ENCODE measurements at places on chromosomes 1 and 21. TPM values are rescaled to one million over a fixed set of nuclear protein-coding genes. Genes with fewer than 3 reads are reported as not detected.
A peak's percentile ranks its signal among the peaks of the same experiment; 100 is the strongest.

GRCh38 chr1:106688446-106688845, 368.0 kb upstream of the PRMT6 start:
- DNase-seq: no peak

- DNase-seq: no peak
Measured at GRCh38 chr1:66535061-66535460, 1.1 kb downstream of the SGIP1 start.

DNA sequence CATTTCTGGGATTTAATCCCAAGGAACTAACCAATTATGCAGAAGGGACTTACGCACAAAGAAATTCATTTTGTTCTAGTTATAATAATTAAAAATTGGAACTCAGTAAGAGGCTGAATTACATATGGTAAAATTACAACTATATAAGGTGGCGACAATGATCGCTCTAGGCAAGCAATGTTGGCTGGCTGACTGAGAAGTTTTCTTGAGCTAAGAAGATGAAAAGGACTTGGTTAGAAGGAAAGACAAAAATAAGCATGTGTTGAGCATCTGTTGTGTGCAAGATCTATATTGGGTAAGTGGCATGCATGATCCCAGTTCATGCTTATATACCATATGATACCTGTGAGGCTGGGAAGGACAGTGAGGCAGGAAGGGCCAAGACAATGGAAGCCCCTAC, 80.8 kb downstream of the FCRL5 start:
- DNase-seq: no peak

GRCh38 chr1:186306533-186306932, 68.5 kb downstream of the TPR start:
- no peak for DNase-seq

- DNase-seq: no peak
Measured at GRCh38 chr1:228277491-228278431, 69.9 kb downstream of the OBSCN start.

GRCh38 chr1:200253774-200254495, 155.9 kb downstream of the ZNF281 start:
- peak; percentile 63 for DNase-seq

- no peak for DNase-seq
Measured at GRCh38 chr1:84773195-84773594, 82.9 kb upstream of the SSX2IP start.

DNA sequence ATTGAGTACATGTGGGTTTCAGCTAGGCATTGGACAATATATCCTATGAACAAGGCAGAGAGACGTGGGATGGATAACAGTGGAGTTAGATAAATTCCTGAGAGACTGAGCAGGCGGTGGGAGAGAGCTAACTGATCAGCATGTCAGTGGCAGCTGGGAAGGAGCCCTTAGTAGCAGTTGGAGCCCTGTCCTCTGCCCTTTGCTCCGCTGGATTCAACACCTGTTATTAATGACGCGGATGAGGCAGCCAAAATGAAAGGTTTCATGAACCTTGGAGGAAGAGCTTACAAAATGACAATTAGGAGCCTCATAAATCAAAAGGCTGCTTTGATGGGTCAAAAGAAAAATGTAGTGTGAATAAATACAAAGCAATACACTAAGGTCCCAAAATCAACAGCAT, 16.1 kb downstream of the UBIAD1 start:
- DNase-seq: no peak

- no peak for DNase-seq
Measured at GRCh38 chr1:175397103-175397502, 204.5 kb upstream of the KIAA0040 start.

DNA sequence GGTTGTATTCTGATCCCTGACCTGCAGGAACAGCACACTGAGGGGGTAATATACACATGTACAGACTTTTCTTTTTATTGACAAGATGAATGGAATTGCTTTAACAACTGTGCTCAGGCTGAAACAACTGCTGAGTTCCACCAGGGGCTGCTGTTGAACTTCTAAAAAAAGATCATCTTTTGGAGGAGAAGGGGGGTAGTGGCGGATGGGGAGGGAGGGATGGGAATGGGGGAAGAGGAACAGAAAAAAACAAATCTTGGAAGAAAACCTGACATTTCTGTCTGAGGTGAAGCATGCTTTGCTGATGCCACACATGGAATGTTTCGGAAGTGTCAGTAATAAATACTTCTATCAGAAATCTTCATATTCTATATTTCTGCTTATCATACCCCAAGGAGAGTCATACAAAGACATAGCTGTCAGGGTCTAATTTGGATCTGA, 75.0 kb downstream of the RWDD3 start:
- no peak for DNase-seq

DNA sequence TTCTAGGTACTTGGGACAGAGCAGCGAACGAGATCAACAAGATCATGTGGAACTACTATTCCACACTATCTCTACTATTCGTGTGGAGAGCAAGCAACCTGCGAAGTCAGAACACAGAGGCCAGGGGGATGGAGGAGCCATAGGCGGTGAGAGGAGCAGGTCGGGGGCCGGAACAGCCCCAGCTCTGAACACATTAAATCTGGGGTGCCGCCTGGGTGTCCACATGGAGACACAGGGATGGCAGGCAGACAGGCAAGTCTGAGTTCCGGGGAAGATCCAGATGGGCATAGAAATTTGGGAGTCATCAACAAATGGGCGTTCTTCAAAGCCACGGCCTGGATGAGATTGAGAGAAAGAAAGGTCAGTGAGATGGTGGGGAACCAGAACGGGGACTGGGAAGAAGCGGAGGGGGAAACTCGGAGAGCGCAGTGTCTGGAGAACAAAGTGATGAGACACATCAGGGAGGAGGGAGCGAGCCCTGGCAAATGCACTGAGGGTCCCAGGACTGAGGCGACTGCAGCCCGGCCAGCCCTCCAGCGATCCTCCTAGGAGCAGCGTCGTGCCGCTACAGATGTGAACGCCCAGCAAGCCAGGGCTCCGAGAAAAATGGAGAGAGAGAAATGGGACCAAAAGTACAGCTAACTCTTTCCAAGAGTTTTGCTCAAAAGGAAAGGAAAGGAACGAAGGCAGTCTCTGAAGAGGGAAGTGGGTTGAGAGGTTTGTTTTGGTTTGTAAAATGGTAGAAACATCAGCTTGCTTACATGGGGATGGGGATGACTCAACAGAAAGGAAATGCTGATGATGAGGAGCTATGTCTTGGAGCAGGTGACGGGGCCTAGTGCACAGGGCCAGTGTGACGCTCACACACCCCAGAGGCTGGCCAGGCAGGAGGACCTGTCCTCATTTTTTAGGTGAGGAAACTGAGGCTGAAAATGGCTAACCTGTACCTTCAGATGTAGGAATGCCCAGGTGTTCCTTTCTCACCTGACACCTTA, 84.5 kb downstream of the GLIS1 start:
- DNase-seq: no peak

DNA sequence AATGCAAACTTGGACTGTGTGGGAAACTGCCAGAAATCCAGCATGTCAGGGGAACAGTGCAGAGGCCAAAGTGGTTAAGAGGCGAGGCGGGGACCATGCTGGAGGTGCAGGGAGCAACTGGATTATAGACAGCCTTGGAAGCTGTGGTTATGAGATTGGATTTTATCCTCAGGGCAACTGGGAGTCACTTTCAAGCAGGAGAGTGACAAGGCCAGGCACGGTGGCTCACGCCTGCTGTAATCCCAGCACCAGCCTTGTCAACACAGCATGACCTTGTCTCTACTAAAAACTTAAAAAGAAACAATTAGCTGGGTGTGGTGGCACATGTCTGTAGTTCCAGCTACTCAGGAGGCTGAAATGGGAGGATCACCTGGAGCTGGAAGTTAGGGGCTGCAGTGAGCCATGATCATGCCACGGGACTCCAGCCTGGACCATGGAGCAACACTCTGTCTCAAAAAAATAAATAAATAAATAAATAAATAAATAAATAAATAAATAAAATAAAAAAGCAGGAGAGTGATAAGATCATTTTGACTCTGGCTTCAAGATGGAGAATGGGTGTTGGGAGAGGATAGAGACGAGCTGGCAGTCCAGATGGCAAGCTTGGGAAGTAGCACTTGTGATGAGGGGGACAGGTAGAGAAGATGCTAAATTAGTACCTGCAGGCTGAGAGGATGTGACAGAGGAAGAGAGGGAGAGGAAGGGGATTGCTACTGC, 3.5 kb downstream of the HAPLN2 start:
- no peak for DNase-seq

DNA sequence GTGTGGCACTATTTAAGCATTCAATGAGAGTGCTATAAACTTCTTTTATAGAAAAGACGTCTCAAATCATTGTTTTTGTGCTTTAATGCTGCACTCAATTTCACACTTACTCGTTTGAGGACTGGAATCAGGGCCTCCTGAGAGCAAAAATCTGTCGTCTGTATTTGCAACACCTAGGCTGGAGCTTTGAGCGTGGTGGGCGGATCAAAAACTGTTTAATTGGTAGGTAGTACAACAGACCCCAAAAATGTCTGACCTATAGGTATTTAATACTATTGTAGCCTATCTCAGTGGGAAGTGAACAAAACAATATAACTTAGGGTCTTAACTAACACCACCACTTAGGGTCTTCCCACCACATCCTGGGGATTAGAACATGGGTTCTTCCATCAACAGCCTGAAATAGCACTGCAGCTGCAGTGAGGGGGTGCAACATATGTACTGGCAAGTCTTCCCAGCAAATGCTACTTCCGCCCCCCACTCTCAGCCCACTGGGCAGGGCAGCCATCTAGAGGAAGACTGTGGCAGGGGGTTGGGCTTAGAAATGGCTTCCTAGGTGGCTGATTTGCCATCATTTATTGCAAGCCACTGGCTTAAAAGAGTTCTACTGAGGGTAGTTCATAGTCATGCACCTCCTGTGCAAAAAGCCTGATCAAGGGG, 48.3 kb downstream of the CD46 start:
- DNase-seq: no peak

DNA sequence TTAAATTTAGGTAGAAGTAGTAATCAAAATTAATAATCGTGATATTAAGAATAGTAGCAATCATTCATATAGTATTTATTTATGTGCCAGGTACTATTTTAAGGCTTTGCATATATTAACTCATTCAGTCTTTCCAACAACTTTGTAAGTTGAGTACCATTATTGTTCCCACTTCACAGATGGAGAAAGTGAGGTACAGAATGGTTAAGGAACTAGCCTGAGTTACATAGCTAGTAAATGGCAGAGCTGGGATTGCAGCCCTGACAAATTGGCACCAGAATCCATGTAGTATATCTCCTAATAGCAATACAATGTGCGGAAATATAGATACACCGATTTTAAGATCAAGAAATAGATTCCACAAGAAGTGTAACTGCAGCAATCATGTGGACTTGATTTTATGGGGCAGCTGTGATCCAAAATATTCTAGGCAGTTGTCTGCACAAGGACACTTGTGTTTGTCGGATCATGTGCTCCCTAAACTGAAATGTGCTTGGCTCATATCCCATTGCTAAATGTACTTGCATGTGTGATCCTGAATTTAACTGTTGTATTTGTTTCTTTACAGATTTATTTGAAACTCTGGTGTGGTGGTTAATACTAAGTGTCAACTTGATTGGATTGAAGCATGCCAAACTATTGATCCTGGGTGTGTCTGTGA, 5.8 kb upstream of the GTF2B start:
- no peak for DNase-seq

- no peak for DNase-seq
Measured at GRCh38 chr1:33466159-33466558, 6.3 kb upstream of the ZSCAN20 start.

- DNase-seq: no peak
Measured at GRCh38 chr1:215905493-215906115, 338.5 kb downstream of the KCTD3 start.

- DNase-seq: peak; percentile 40
Measured at GRCh38 chr21:46065215-46065913, 32.5 kb upstream of the COL6A2 start.

DNA sequence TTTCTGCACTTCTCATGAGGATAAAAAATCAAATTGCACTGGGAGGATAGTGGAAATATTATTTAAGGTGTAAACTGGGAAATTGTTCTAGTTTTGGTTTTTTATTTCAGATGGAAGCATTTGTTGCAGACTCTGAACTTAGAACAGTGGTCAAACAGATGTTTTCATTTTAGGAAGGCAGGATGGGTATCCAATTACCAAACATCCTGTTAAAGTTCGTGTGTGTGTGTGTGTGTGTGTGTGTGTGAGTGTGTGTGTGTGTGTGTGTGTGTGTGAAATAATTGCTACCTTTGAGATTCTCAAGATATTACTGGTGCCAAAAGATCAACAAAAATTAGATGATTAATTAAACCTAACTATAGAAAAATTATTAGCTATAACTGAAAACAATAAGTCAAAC, 24.3 kb upstream of the DUSP10 start:
- no peak for DNase-seq

- DNase-seq: no peak
Measured at GRCh38 chr1:45394342-45394741, 54.1 kb upstream of the MUTYH start.

- DNase-seq: no peak
Measured at GRCh38 chr1:203380420-203381150, 29.7 kb upstream of the FMOD start.

DNA sequence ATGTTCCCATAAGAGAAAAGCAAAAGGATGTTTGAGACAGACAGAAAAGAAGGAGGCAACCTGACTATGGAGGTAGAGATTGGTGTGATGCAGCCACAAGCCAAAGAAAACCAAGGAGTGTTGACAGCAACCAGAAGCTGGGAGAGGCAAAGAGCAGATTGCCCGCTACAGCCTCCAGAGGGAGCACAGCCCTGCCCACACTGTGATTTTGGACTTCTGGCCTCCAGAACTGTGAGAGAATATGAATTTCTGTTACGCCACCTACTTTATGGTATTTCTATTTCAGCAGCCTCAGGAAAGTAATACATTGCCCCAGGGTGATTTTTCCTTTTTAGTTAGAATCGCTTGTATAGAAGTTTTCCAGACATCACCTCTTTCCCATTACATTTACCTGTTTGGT, 28.4 kb downstream of the SLAMF6 start:
- no peak for DNase-seq

DNA sequence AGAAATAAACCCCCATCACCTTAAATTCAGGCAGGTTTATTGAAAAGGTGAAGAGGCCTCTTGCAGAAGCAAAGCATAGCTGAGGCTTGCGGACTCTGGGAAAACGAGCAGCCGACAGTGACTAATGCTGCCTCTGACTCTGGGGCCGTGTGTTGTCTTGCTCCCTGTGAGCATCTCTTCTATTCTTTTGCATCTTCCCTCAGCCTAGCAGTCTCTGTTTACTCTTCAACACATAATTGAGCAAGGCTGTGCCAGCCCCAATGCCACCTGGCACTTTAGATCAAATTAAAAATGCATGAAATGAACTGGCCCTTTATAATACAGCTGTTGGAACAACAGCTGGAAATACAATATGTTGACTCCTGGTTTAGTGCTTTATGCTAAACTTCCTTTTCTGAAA, 18.4 kb upstream of the REG4 start:
- no peak for DNase-seq

RHD gene
- total RNA-seq: not detected

EFNA1 gene
- 0.59 TPM for total RNA-seq

SPRR2E gene
- not detected for total RNA-seq

APOBEC4 gene
- not detected for total RNA-seq

TDRD10 gene
- total RNA-seq: not detected

CFH gene
- total RNA-seq: 0.68 TPM

GBP6 gene
- total RNA-seq: 0.61 TPM

OLFML3 gene
- total RNA-seq: 0.14 TPM

SAMSN1 gene
- 71.4 TPM for total RNA-seq

ELF3 gene
- 0.27 TPM for total RNA-seq

Measured in activated CD8-positive, alpha-beta T cell treated with anti-CD3 and anti-CD28 coated beads for 36 hours (primary cell).